ENCODE measurements at places on chromosomes 6 and 20.

- no peak for DNase-seq
Observed at GRCh38 chr6:125906158-125906998, 50.2 kb upstream of the HINT3 start.

DNA sequence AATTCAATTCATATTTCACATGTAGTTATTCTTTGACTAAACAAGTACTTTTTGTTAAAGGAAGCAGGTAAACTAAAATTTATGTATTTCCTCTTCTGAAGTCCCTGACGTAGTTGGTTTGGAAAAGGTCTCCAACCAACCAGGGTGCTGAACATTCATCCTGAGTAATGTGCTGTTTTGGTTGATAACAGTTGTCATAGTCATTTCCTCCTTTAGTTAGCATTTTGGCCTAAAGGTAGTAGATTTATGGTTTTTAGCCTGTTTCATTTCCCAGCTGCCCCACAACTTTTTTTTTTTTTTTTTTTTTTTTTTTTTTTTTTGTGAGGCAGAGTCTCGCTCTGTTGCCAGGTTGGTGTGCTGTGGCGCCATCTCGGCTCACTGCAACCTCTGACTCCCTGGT is 382.8 kb upstream of the FLRT3 start:
- no peak for DNase-seq

DNA sequence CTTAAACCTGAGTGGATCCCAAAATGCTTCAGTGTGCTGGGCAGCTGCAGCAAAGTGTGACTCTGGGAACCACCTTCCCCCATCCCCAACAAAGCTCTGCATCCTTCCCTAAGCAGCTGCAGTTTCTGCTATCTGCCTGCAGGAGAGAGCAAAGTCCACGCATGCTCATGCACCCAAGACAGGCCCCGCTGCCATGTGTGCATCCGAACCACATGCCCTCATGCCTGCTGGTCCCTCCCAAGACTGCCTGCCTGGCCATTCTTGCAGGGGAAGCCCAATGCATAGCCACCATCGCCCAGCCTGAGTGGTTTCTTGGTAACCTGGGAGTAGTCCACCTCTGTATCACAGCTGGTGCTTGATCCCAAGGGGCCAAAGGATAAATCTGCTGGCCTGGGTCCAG is 94.3 kb upstream of the OLIG3 start:
- DNase-seq = no peak

DNA sequence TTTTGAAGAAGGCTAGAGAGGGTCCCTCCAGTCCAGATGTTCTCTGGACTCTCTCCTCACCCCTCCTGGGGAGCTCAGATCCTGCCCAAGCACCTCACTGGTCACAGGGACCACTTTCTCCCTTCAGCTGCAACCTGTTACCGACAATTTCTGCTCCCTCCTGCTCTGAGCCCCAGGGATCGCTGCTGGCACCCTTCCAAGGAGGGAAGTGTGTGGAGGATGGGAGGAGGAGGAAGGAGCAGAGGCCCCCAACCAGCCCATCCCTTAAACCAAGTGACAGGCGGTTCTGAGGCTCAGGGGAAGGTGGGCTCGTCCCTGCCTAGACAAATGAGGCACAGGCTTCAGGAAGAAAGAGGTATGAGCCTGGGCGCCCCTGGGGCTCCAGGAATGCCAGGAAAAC is 13.9 kb downstream of the PMEPA1 start:
- DNase-seq = no peak

DNA sequence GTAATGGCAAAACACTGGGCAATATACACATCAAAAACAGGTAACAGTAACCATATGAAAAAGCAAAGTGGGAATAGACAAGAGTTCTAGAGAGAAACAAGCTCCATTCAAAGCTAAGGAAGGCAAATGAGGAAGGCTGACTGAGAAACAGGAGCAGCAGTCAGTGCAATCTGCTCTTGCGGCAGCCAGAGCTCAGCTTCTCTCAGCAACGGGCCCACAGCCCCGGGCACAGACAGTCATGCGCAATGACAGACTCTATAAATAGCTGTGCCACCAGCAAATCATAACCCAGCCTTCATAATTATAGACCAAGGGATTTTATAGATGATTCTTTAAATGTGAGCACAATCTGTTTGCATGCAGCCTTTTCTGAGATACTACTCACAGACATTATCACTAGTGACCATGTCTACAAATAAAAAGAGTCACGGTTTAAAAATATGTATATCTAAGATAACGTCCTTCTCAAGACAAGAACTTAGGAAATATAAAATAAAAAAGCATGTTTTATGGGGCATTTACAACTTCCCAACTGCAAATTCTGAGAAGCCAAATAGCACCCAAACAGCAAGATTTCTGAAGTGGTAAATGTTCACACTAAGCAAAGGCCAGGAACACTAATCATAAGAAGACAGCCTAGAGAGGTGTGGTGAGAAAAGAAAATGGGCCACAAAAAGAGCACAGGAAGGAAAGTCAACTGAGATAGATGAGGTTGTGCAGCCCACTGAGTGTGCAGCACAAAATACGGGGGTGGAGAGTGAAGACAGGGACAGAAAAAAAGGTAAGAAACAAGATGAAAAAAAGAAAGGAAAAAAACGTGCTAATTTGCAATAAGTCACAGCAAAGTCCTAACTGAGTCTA is 39.9 kb upstream of the BEND6 start:
- no peak for DNase-seq

DNA sequence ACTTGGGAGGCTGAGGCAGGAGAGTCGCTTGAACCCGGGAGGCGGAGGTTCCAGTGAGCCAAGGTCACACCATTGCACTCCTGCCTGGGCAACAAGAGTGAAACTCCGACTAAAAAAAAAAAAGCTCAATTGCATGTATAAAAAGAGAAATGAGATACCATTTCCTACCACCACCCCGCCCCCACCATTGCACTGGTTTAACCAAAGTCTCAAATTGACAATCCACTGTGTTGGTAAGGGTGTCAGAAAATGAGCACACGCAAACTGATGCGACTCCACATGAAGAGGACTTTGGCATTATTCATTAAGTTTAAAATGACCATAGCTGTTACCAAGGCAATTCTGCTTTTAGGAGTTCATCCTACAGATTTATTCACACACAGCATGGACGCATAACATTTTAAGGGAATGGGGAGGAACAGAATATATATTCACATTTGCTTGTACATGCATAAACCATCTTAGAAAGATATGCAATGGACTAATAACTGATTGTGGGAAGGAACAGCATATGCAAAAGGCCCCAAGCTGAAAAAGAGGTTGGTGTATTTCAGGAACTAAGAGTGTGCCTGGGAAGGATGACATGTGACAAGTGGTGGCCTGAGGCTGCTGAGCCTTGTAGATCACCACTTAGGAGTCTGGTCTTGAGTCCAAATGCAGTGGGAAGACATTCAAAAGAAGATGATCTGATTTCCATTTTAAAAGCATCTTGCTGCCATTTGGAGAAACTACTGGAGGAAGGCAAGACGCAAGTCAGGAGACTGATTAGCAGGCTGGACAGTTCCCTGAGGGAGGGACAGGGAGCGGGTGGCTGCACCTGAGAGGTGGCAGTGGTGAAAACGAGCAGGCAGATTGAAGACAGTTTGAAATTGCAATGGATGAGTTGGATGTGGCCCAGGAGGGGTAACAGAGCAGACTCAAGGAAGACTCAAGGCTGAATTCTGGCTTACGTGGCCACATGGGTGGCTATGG is 37.2 kb upstream of the PTPN1 start:
- no peak for DNase-seq

DNA sequence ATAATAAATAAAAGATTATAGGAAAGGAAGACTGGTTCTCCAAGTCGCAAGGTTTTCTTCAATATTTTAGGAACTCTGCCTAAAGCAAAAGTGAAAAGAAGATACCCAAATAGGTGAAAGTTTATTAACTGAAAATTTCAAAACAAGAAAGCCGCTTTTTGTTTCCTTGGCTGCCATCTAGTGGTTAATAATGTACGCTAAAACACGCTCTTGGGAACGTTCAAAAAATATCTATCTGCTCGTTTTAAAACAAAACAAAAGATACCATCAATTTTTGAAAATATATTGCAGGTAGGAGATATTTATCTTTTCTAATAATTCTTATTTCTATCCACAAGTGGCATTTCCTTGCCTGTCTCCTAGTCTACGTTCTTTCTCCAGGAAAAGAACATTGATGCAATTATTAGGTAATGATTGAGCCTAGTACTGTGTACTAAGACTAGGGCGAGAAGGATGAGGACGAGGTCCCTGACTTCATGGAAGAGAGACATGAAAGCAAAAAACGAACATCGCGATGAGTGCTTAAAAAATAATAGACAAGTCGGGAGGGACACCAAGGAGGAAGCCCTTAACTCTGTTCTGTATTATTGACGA is 97.2 kb downstream of the SPTLC3 start:
- no peak for DNase-seq

DNA sequence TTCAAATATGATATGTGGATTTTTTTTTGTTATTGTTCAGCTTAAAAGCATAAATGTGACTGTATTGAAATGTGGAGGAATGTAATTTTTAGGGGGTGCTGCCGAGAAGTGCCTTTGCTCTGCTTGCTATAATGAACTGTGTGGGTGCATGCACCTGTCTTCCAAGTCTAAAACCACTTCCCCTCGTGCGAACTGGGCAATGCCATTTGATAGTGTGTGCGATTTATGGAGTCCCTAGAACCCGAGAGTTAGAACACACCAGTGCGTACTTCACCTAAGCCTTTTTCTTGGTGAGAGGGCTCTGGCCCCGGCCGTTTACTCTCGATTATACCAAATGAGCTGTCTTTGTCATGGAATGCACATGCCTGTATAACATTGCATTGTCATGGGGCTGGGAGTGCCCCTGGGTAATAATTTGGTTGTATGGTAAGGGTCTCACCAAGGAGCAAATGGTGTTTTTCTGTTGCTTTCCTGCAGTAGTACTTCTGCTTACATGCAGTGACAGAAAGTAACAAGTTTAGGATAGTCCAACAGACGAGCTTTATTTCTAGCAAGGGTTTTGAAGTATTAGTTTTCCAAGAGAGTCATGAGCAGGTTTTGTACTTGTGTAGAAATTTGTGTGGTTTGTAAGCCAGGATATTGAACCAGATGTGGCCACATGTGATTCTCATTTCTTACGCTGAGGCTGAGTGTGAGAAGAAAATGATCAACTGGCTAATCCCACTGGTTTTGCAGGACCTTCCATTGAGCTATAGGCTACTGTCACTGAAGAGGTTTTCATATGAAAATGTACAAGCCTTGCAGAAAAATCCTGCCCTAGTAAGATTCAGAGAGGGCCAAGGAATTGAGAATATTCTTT is 172.4 kb downstream of the DTNBP1 start:
- no peak for DNase-seq

GRCh38 chr6:18025596-18025995 is 38.2 kb upstream of the KIF13A start:
- DNase-seq = no peak

GRCh38 chr20:4563031-4563430 is 158.7 kb upstream of the PRND start:
- no peak for DNase-seq

DNA sequence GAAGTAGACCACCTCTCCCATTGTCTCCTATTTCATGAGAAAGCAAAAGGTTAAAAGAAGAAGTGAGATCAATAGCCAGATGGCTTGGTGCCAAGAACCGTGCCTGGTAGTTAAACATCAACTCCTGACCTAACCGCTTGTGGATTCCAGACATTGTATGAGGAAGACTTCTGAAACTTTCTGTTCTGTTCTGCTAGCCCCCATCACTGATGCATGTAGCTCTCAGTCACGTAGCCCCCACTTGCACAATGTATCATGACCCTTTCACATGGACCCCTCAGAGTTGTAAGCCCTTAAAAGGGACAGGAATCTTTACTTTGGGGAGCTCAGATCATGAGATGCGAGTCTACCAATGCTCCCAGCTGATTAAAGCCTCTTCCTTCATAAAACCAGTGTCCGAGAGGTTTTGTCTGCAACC is 301.2 kb downstream of the RNGTT start:
- no peak for DNase-seq

DNA sequence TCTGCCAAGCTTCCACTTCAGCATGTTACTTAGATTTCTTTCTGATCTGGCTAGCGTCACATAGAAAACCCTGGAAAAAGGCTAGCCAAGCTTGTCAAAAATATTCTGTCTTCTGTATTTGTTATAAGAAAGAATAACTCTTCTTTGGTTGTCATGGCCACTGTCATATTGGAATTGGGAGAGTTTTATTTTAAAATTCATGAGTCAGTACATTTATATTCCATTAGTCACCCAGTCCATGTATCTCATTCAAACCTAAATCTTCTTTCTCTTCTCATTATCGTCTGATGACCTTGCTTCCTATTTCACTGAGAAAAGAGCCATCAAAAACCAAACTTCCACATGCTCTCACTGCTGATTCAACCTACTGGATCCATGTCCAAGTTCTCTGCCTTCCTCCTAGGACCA is 65.7 kb downstream of the EPM2A start:
- no peak for DNase-seq
